Activated effector memory CD4-positive, alpha-beta T cell treated with Interleukin-2 at 50 U/mL for 16 hours (primary cell): ENCODE measurements at places on chromosomes 3 and 15.

GRCh38 chr3:183904833-183905780 is 20.4 kb upstream of the PARL start:
- no peak for DNase-seq

DNA sequence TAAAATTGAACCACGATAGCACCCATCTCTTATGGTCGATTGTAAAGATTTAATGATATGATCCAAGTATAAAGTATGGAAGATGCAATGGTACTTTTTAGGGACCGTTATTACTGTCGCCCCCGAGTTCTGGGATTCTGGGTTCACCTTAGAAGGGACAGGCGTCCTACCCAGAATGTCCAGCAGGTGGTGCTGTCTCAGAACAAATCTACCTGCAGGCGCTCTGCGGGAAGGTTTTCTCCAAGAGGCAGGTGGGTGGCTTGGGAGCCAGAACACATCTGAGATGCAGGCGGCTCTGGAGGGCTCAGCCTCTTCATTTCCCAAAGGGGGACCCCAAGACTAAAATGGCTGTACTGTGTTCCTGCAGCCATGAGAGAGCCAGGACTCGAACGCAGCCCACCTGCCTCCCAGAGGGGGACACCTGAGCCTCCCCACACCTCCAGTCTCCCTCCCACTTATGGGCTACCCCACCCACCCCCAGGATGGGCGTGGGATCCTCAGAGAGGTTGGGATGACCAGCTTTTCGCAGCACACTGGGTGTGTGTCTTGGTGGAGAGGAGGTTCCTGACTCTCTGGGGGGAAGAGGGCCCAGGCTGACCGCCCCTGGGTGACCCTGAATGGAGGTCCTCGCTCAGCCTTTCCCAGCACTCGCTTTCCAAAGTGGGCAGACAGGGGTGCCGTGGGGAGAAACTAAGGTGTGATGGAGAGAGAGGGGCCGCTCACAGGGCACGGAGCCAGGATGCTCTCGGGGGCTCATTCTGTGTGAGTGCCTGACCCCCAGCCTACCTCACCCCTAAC is 28.1 kb upstream of the CORO2B start:
- DNase-seq: peak; percentile 48

- no peak for DNase-seq
Measured at GRCh38 chr3:46353647-46354410, at the start of gene CCR2. TSS of gene CCR2 (plus strand) at chr3:46354111. CDS start at chr3:46357528, 3,417 bp downstream.

- no peak for DNase-seq
Measured at GRCh38 chr15:89672221-89673164, 6.7 kb downstream of the PLIN1 start.
